ENCODE measurements at places on chromosomes 16 and 17.

- H3K36me3 ChIP-seq = peaks cover 26% of the 10 kb centered on the region
- no peak for DNase-seq
- peaks cover 21% of the 10 kb centered on the region for H3K4me1 ChIP-seq
- H3K27me3 ChIP-seq = no peaks in the 10 kb centered on the region
- H3K27ac ChIP-seq = no peak overlapping the region
These were observed 3.1 kb downstream of the RNF227 start for GRCh38 chr17:7912927-7913524.

GRCh38 chr16:79599256-79599836 lies 1.2 kb downstream of the MAF start:
- H3K4me1 ChIP-seq = peaks cover 40% of the 10 kb centered on the region
- peak overlapping the region; percentile 92 for H3K4me3 ChIP-seq
- DNase-seq = peak; percentile 25
- H3K27ac ChIP-seq = peak overlapping the region; percentile 95
- peaks cover 22% of the 10 kb centered on the region for H3K36me3 ChIP-seq

GRCh38 chr16:88596483-88596882 lies 26.3 kb downstream of the ZC3H18 start:
- no peak overlapping the region for H3K27ac ChIP-seq
- H3K36me3 ChIP-seq = peaks cover 41% of the 10 kb centered on the region
- H3K4me1 ChIP-seq = peaks cover 13% of the 10 kb centered on the region
- DNase-seq = no peak

DNA sequence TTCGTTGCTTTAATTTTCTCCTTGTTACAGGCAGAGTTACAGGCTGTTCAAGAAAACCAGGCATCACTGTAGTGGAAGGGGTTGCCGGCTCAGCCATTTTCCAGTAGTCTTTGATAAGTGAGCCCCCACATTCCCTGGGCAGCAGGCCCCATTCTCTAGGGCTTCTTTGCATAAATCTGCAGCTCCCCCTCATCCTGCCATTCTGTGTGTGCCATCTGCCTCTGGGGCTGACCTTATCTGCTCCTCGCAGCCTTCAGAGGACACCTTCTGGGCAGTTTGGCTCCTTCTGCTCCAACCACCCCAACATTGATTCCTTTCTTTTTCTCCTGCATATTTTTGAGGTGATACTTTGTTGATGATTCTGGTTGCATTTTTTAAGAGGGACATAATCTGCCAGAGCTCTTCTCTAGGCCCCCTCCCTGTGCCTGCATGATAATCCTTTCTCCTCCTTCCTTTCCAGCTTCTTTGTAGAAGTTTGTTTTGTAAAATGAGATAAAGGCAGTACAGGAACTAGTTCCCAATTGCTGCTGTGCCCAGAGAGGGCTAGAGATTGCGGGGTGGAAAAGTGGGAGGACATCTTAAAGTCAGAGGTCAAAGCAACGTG lies 17.1 kb downstream of the RND2 start:
- no peaks in the 10 kb centered on the region for H3K27me3 ChIP-seq
- no peaks in the 10 kb centered on the region for H3K4me1 ChIP-seq
- no peaks in the 10 kb centered on the region for H3K36me3 ChIP-seq
- no peak for DNase-seq

DNA sequence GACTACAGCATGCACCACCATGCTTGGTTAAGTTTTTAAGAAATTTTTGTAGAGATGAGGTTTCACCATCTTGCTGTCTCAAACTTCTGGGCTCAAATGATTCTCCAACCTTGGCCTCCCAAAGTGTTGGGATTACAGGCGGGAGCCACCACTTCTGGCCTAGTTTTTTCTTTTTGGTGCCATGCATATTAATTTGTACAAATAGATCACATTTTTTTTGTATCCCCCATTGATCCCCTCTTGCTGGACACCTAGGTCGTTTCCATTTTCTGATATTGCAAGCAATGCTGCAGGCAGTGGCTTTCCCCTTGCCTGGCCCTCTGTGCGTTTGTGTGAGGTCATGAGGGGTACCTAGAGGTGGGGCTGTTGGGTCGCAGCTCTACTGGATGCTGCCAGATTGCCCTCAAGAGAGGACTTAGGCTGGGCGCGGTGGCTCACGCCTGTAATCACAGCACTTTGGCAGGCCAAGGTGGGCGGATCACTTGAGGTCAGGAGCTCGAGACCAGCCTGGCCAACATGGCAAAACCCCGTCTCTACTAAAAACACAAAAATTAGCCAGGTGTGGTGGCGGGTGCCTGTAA lies 23.8 kb downstream of the RAP1GAP2 start:
- no peak overlapping the region for H3K4me3 ChIP-seq
- H3K27ac ChIP-seq = no peak overlapping the region
- no peaks in the 10 kb centered on the region for H3K27me3 ChIP-seq

DNA sequence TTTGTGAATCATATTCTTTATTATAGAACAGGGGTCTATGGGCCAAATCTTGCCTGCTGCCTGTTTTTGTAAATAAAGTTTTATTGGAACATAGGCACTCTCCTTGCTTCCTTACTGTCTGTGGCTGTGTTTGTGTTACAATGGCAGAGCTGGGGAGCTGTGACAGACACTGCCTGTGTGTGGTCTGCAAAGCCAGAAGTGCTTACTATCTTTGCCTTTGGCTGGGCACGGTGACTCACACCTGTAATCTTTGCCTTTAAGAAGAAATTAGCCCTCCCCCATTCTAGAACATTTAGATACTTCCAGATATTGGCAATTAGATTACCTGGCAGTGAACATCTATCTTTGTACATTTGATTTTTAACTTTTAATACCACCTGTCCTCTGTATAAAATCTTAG lies 308.3 kb downstream of the FOXL1 start:
- no peaks in the 10 kb centered on the region for H3K4me1 ChIP-seq
- DNase-seq = no peak
- peaks cover 32% of the 10 kb centered on the region for H3K27me3 ChIP-seq
- H3K27ac ChIP-seq = no peak overlapping the region

DNA sequence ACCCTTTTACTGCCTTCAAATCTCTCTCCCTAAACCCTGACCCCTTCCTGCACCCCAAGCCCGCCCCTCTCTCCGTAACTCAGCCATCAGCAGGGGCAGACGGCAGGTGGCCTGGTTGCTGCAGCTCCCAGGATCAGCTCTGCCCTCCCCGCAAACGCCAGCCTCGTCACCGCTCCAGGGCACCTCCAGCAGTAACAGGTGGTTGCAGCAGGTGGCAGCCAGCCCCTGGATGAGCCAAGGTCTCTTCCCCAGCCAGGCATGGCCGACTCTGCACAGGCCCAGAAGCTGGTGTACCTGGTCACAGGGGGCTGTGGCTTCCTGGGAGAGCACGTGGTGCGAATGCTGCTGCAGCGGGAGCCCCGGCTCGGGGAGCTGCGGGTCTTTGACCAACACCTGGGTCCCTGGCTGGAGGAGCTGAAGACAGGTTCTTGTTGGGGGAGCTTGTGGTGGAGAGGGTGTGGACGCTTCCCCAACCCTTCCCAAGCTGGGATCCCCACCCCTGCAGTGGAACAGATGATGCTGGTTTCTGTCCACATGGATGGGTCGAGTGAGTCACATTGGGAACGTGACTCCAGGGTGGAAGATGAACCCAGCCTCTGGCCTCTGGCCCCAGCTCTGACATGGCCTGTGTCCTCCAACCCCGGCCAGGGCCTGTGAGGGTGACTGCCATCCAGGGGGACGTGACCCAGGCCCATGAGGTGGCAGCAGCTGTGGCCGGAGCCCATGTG lies 558 bp downstream of the HSD3B7 start:
- H3K36me3 ChIP-seq = peaks cover 6% of the 10 kb centered on the region
- H3K4me3 ChIP-seq = no peak overlapping the region
- no peak for DNase-seq
- H3K4me1 ChIP-seq = no peaks in the 10 kb centered on the region
- no peaks in the 10 kb centered on the region for H3K27me3 ChIP-seq

GRCh38 chr16:89534252-89534756 lies 26.1 kb downstream of the SPG7 start:
- DNase-seq = no peak
- no peaks in the 10 kb centered on the region for H3K27me3 ChIP-seq
- H3K4me1 ChIP-seq = peaks cover 16% of the 10 kb centered on the region
- peak overlapping the region; percentile 75 for H3K27ac ChIP-seq

- no peak overlapping the region for H3K4me3 ChIP-seq
These were observed 66.1 kb downstream of the TANC2 start for GRCh38 chr17:63032142-63032541.

DNA sequence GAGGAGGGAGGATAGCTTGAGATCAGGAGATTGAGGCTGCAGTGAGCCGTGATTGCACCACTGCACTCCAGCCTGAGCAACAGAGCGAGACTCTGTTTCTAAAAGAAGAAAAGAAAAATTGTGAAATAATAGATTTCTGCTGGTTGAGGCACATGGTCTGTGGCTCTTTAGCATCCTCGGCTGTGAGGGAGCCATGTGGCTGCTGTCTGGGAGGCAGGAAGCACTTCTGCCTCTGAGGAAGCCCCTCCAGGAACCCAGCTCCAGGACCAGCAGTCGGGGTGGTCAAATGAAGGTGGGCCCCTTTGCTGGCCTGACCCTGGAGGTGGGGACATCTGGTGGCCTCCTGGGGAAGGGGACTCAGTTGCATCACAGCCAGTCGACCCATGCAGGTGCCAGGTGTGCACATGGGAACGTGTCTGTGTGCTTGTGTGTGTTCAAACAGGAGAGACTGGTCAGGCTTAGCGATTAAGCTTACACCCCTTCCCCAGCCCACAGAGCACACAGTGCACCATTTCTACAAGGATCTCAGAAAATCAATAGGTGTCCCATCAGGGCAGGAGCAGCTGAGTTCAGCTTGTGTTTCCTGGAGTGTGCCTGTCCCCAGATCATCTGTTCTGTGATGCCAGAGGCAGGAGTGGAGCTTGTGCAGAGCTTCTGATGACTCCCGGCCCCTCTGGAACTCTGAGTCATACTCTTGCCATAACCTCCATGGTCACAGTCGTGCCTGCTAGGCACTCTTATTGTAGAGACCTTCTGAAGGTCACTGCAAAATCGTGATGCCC lies 24.3 kb upstream of the MGAT5B start:
- H3K27me3 ChIP-seq = peaks cover 75% of the 10 kb centered on the region
- H3K4me3 ChIP-seq = no peak overlapping the region
- DNase-seq = no peak
- peaks cover 28% of the 10 kb centered on the region for H3K4me1 ChIP-seq

DNA sequence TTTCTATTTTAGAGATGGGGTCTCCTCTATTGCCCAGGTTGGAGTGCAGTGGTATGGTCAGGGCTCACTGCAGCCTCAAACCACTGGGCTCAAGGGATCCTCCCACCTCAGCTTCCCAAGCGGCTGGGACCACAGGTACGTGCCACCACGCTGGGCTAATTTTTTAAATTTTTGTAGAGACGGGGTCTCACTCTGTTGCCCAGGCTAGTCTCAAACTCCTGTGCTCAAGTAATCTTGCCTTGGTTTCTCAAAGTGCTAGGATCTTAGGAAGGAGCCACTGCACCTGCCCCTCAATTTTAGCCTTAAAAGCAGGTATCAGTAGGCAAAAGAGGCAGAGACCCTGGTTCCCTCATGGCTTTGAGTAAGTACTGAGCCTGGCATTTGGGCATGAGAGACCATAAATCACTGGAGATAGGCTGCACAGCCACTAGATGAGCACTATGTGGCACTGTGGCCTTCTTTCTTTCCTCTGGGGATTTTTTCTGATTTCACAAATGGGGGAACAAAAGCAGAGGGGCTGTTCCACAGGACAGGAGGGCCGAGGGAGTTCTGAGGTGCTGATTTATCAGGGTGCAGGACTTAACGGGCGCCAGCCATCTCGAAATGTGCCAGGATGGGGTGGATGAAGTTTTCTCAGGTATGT lies 82.2 kb downstream of the PLXDC1 start:
- H3K27me3 ChIP-seq = no peaks in the 10 kb centered on the region
- H3K36me3 ChIP-seq = peaks cover 6% of the 10 kb centered on the region
- no peak overlapping the region for H3K4me3 ChIP-seq

DNA sequence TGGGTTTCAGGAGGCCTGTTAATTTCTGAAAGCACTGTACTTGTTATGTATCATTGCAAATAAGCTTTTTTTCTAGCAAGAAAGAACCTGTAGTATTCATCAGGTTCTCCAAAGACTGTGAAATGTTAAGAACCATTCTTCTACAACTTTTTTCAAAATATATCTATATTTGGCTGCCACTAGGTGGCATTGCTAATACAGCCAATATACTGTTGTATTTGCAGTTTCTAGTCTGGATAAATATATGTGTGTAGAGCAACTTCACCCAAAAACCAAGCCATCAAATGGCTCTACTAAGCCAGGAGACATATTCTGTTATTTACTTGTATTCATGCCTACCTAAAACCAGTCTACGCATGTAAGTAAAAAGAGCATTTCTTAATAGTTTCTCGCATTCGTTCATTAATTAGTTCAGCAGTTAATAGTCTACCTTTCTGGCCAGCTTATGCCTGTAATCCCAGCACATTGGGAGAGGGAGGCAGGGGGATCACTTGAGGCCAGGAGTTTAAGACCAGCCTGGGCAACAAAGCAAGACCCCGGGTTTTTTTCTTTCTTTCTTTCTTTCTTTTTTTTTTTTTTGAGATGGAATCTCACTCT lies 39.5 kb downstream of the VMP1 start:
- peaks cover 7% of the 10 kb centered on the region for H3K36me3 ChIP-seq
- peaks cover 3% of the 10 kb centered on the region for H3K4me1 ChIP-seq
- no peaks in the 10 kb centered on the region for H3K27me3 ChIP-seq
- H3K4me3 ChIP-seq = no peak overlapping the region
- H3K27ac ChIP-seq = no peak overlapping the region

DNA sequence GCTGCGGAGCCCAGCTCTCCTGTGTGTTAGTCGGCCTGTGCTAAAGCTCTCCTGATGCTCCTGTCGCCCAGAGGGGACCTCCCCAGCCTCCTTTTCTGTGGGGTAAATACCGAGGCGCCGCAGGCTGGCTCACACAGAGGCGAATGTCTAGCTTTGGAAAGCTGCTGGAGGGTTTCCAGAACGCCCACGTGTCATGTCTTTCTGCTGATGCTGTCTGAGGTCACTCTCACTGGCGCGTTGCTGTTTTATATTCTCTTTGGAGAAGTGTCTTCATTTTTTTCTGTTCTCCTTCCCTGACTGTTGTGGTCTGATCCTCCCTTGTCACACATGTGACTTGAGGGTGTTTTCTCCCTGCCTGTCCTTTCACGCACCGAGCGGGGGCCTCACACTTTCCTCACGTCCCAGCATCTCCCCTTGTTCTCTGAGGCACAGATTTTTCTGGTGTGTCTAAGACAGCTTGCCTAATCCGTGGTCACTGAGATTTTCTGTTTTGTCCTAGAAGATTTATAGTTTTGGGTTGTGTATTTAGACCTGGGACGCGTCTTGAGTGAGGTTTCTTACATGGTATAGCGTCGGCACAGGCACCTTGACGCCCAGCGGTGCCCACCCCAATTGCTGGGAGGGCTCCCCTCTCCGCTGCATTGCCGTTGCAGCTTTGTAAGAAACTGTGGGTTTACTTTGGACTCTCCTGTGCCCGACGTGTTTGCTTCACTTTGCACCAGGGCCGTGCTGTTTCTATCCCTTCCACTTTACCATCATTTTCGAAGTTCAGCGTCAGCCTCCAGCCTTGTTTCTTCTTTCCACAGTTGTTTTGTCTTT lies 92.1 kb upstream of the ZNF750 start:
- no peaks in the 10 kb centered on the region for H3K27me3 ChIP-seq
- peak overlapping the region; percentile 41 for H3K27ac ChIP-seq
- no peaks in the 10 kb centered on the region for H3K4me1 ChIP-seq
